Left cardiac atrium (tissue), 4 donors: ENCODE measurements at places on chromosomes 5 and 9. TPM values are rescaled to one million over a fixed set of nuclear protein-coding genes. Genes with fewer than 3 reads are reported as not detected.

DNA sequence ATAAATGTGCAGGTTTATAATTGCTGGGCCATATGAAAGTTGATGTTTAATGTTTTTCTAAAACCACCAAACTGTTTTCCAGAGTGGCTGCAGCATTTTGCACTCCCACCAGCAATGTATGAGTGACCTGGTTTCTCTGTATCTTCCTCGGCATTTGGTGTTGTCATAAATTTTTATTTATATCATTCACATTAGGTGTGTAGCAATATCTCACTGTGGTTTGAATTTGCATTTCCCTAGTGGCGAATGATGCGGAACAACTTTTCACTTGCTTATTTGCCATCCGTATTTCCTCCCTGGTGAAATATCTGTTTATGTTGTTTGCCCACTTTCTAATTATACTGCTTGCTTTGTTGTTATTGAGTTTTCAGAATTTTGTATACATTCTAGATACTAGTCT is 295.7 kb upstream of the TUT7 start:
- no peak for DNase-seq

DNA sequence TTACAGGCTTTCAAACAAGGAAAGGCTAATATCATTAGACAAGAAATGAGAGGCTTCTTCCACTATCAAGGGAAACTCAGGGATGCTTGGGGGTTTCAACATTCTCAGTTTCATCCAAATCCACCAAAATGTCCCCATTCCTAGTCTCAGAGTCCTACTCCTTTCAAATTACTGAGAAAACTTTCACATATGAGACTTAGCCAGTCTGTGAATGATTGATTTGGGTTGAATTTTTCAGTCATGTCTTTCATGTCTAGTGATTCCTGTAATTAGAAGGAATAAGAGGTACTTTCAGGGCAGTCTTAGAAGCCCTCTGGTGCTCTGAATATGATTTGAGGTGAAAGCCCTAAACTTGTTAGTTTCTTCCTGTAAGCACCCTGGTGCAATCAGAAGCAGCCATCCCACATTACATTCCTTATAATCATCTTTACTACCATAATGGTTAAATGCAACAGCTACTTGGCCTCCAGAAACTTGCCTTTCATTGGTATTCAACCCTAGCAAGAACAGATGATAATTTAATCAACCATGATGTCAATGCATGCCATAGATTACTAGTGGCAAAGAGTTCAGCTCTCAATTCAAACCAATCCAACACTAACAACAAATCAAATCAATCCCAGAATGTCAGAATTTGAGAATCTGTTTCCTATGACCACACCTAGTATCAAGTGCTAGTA is 50.7 kb upstream of the RIC1 start:
- DNase-seq = no peak

GRCh38 chr5:64603676-64604075 is 86.6 kb upstream of the SHISAL2B start:
- DNase-seq = no peak

GRCh38 chr9:136997830-136998234 is 1.5 kb upstream of the CLIC3 start:
- DNase-seq = no peak

DNA sequence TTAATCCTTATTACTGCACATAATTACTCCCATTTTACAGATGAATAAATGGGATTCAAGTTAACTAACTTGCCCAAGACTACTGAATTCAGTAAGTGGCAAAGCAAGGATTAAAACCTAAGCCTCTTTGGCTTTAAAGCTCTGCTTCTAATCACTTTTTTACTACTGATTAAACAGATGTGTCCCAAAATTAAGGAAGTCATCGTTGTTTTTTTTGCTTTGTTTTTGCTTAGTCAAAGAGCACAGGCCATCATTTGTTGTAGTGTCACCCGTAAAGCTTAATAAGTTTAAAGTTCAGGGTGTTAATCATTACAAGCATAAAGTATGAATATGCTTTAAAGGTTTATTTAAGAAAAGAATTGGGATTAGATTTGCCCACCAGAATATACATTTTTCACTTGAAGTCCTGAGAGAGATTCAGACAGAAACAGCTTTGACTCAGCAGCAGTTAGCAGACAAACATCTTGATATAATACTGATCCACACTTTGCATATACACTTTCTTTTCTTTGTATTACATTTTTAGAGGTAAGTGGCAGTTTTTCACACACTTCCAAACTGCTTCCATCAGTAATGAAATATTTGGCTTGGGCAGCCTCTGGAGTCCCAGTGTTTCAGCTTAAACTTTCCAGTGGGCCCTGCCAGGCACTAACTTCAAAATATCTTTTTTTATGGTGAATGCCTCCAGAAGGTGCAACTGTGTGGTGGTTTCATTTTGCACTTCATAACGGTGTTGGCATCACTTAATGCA is 52.7 kb downstream of the PIK3R1 start:
- DNase-seq = no peak

DNA sequence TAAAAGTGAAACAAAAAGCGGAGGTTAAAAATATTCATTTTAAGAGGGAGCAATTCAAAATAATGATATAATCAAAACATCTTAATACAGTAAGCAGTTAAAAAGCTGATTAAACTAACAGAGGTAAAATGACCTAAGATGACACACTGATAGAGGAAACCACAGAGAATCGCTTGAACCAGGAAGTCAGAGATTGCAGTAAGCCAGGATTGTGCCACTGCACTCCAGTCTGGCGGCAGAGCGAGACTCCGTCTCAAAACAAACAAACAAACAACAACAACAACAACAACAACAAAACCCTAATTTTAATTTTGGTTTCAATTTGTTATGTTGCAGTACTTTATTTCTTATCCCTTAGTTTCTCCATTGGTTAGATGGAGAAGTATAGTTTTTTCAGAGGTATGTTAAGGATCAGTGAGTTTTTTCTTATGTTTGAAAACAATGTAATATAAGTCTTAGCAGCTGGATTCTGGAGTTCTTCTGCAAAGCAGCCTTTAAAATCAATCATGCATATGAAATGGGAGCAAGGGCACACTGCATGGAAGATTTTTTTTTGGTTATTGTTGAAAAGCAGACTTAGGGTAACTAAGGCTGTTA is 58.5 kb downstream of the MLANA start:
- no peak for DNase-seq

The TTLL11 gene
- total RNA-seq = 6.5 TPM

DNA sequence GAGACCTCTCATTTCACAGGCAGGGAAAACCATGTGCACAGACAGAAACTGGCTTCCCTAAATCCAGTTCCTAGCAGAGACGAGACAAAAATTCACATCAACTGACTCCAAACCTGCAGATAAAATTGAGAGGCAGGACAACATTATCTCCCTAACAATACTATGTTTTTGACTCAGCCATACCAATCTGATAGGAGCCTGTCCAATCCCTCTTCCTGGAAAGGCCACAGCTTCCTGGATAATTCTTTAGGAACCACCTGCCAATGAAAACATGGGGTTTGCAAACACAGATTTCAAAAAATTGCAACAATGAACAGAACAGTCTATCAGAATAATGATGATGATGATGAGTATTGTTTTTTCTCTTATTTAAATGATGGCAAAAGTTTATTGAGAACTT is 22.4 kb downstream of the SH3TC2 start:
- DNase-seq = no peak

GRCh38 chr9:83062651-83063527 is at the start of gene RASEF:
Gene RASEF (minus strand): TSS chr9:83063142. CDS start chr9:83062867, 275 bp downstream.
- peak; percentile 26 for DNase-seq

- no peak for DNase-seq
Observed at GRCh38 chr5:88398316-88398715, 129.7 kb upstream of the TMEM161B start.
